ENCODE measurements at places on chromosomes 13 and 19. TPM values are rescaled to one million over a fixed set of nuclear protein-coding genes. Genes with fewer than 3 reads are reported as not detected.

The ZNF534 gene
- total RNA-seq = 0.04 TPM

GRCh38 chr19:22882797-22883196 lies 50.7 kb downstream of the ZNF723 start:
- DNase-seq = peak; percentile 11

GRCh38 chr19:16336571-16336970 lies 11.9 kb downstream of the KLF2 start:
- DNase-seq = no peak

DNA sequence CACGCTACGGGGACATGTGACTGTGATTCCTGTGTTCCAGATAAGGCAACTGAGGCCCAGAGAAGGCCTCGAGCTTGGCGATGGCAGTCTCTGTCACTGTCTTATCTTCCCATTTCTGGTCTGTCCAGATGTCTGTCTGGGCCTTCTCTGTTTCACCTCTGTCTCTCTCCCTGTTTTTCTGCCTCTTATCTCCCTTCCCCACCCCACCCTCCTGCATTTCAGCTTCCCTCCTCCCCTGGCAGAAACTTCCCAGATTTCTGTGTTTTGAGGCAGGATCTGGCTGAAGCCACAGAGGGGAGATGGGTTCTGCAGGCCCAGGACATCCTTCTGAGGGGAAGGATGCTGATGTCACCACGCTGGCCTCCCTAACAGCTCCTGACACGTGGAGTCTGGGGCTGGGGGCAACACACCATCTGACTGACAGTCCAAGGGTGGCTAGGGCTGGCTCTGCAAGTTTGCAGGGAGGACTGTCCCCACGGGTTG lies 14.4 kb downstream of the PAK4 start:
- no peak for DNase-seq

The CEACAM3 gene
- total RNA-seq = not detected
